ENCODE measurements at places on chromosomes 3 and 15. TPM values are rescaled to one million over a fixed set of nuclear protein-coding genes. Genes with fewer than 3 reads are reported as not detected.

ZIC1 gene
- 5.7 TPM for total RNA-seq

KATNBL1 gene
- total RNA-seq: 17.3 TPM

TERC gene
- total RNA-seq: 1.5 TPM

POPDC2 gene
- 205 TPM for total RNA-seq

GCNT3 gene
- total RNA-seq: not detected

SMCO1 gene
- 1.2 TPM for total RNA-seq
